ENCODE measurements at places on chromosomes 3 and 15. TPM values are rescaled to one million over a fixed set of nuclear protein-coding genes. Genes with fewer than 3 reads are reported as not detected.
A peak's percentile ranks its signal among the peaks of the same experiment; 100 is the strongest.

DNA sequence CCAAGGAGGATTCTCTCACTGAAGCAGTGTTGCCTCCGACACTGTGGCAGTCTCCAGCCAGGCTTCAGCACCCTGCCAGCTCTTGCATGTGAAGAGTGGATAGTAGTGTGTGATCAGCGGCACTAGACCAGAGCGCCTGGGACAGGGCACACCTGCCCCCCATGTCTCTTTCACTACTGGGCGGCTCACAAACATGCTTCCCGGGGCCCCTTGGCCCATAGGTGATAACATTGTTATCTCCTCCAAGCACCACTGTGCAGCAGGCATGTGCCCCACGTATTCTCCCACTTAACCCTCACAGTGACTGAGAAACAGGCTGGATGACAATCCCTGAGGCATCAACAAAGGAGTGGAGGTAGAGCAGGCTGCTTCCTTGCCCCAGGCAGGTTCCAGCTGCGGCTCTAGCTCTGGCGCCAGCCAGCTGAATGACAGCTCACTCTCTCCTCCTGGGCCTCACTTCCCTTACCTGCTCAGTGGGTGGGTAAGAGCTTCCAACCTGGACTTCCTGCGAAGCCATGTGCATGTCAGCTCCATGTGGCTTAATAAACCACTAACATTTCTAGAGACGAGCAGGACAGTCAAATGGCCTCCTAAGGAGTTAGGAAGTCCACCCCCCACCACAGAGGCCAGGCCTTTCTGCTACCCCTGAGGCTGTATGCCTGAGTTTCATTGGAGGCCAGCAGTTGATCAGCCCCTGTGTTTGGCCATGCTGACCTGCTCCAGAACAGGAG lies 37.8 kb downstream of the KLF13 start:
- no peaks in the 10 kb centered on the region for H3K27me3 ChIP-seq
- peak overlapping the region; percentile 100 for H3K27ac ChIP-seq
- DNase-seq, result peak; percentile 62

DNA sequence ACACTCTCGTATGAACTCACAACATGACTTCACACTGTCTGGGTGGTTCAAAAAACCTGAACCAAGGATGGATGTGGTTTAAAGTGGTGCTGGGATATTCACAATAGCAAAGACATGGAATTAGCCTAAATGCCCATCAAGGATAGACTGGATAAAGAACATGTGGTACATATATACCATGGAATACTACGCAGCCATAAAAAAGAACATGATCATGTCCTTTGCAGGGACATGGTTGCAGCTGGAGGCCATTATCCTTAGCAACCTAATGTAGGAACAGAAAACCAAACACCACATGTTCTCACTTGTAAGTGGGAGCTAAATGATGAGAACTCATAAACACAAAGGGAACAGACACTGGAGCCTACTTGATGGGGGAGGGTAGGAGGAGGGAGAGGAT lies 3.3 kb upstream of the PRSS50 start:
- no peaks in the 10 kb centered on the region for H3K4me1 ChIP-seq
- H3K4me3 ChIP-seq, result no peak overlapping the region
- H3K27ac ChIP-seq, result no peak overlapping the region
- DNase-seq, result no peak

DNA sequence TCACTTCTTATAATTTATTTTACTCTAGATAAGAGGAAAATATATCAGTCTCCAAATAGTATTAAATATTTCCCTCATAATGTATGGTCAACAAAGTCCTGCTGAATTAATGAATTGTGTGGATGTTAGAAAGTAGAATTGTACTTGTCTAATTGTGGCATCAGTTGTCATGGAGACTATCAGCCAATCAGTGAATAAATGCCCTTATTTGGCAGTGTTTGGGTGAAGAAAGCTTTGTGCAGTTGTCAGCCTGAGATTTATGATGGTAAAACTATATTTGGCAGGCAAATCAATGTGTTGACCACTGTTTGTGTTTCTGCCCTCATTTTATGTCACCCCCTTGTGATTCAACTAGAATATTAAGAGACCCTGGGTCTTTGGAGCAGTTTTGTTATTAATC lies 293.6 kb upstream of the MDFIC2 start:
- no peak for DNase-seq
- H3K4me3 ChIP-seq, result no peak overlapping the region
- H3K36me3 ChIP-seq, result no peaks in the 10 kb centered on the region
- H3K4me1 ChIP-seq, result no peaks in the 10 kb centered on the region
- H3K27ac ChIP-seq, result no peak overlapping the region

- H3K27me3 ChIP-seq, result no peaks in the 10 kb centered on the region
- H3K36me3 ChIP-seq, result no peaks in the 10 kb centered on the region
- no peak overlapping the region for H3K27ac ChIP-seq
- H3K4me3 ChIP-seq, result no peak overlapping the region
- no peaks in the 10 kb centered on the region for H3K4me1 ChIP-seq
- DNase-seq, result no peak
Measured at GRCh38 chr15:98904544-98904943, 103.0 kb downstream of the PGPEP1L start.

GRCh38 chr15:82647045-82647834 lies at the start of gene CPEB1:
TSS of gene CPEB1 (minus strand) at chr15:82647363. CDS start at chr15:82628459, 18,904 bp downstream.
- H3K27ac ChIP-seq, result peak within 1 kb of the TSS; percentile 42
- H3K4me1 ChIP-seq, result peaks cover 17% of the 10 kb centered on the region
- H3K27me3 ChIP-seq, result peaks cover 38% of the 10 kb centered on the region
- H3K4me3 ChIP-seq, result peak within 1 kb of the TSS; percentile 57
- no peaks in the 10 kb centered on the region for H3K36me3 ChIP-seq

The CLDN18 gene
- not detected for total RNA-seq

The HRH1 gene
- total RNA-seq, result 0.92 TPM

The CFAP161 gene
- not detected for total RNA-seq

DNA sequence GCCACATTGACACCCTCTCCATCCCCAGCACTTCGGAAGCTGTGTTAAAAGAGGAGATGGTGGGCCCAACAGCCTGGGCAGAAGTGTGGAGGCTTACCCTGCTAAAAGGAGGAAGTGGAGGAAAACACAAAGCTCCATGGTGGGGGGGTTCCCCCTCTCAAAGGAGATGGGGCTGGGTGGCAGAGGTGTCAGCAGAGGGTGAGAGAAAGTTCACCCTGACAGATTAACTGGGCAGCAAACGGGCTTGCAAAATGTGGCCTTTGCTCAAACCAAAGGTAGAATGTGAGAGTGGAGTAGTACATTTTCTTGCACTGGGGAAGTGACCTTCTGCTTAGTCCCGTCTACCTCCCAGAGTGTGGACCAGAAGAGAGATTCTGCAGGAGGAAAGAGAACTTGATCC lies 44.7 kb downstream of the MYO1E start:
- H3K27ac ChIP-seq, result no peak overlapping the region
- peaks cover 4% of the 10 kb centered on the region for H3K4me1 ChIP-seq
- DNase-seq, result no peak

GRCh38 chr3:97257942-97258697 lies 443.7 kb downstream of the EPHA6 start:
- H3K4me1 ChIP-seq, result no peaks in the 10 kb centered on the region
- no peak overlapping the region for H3K4me3 ChIP-seq
- no peaks in the 10 kb centered on the region for H3K27me3 ChIP-seq
- no peak for DNase-seq
- no peaks in the 10 kb centered on the region for H3K36me3 ChIP-seq

DNA sequence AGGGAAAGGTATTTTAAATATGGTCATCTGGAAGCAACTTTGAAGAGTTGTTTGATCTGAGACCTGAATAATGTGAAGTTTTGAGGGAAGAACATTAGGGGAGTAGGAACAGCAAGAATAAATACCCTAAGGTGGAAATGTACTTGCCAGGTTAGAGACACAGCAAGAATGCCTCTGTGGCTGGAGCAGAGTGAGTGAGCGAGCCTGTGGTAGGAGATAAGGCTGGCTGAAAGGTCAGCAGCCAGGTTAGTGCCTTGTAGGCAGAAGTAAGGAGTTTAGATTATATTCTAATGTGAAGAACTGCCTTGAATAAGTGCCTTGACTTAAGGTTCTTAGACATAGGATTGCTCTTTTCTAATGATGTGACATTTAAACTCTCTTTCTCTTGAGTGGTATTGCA lies 18.3 kb downstream of the LRRC49 start:
- no peaks in the 10 kb centered on the region for H3K27me3 ChIP-seq
- no peaks in the 10 kb centered on the region for H3K4me1 ChIP-seq
- no peak overlapping the region for H3K4me3 ChIP-seq
- peaks cover 7% of the 10 kb centered on the region for H3K36me3 ChIP-seq
- no peak for DNase-seq
- no peak overlapping the region for H3K27ac ChIP-seq

- no peaks in the 10 kb centered on the region for H3K27me3 ChIP-seq
- peak overlapping the region; percentile 69 for H3K27ac ChIP-seq
- peaks cover 54% of the 10 kb centered on the region for H3K36me3 ChIP-seq
- peak overlapping the region; percentile 44 for H3K4me3 ChIP-seq
- H3K4me1 ChIP-seq, result peaks cover 6% of the 10 kb centered on the region
- peak; percentile 66 for DNase-seq
Measured at GRCh38 chr3:48694610-48695392, 9.1 kb upstream of the NCKIPSD start.

GRCh38 chr3:18751514-18751913 lies 326.4 kb upstream of the SATB1 start:
- H3K27ac ChIP-seq, result no peak overlapping the region
- no peak for DNase-seq
- no peaks in the 10 kb centered on the region for H3K36me3 ChIP-seq
- H3K27me3 ChIP-seq, result no peaks in the 10 kb centered on the region
- H3K4me3 ChIP-seq, result no peak overlapping the region

The NECTIN3 gene
- total RNA-seq, result 4.3 TPM

The B3GALNT1 gene
- total RNA-seq, result not detected

DNA sequence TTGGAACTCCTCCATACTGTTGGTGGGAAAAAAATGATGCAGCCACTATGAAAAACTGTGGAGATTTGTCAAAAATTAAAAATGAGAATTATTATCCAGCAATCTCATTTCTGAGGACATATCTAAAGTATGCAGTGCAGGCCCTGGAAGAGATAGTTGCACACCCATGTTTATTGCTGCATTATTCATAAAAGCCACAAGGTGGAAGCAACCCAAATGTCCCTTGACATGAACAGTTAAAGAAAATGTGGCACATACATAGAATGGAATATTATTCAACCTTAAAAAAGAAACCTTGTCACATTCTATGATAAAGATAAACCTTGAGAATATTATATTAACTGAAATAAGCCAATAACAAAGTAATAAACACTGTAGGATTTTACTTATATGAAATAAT lies 80.9 kb upstream of the ARHGEF26 start:
- no peak overlapping the region for H3K27ac ChIP-seq
- H3K27me3 ChIP-seq, result no peaks in the 10 kb centered on the region
- DNase-seq, result no peak
- no peaks in the 10 kb centered on the region for H3K4me1 ChIP-seq

GRCh38 chr15:39919748-39920509 lies at the start of gene GPR176:
TSS of gene GPR176 (minus strand) at chr15:39920266. CDS start at chr15:39920026, 240 bp downstream.
- H3K27ac ChIP-seq, result peak within 1 kb of the TSS; percentile 69
- H3K4me3 ChIP-seq, result peak within 1 kb of the TSS; percentile 54
- H3K27me3 ChIP-seq, result peaks cover 16% of the 10 kb centered on the region

DNA sequence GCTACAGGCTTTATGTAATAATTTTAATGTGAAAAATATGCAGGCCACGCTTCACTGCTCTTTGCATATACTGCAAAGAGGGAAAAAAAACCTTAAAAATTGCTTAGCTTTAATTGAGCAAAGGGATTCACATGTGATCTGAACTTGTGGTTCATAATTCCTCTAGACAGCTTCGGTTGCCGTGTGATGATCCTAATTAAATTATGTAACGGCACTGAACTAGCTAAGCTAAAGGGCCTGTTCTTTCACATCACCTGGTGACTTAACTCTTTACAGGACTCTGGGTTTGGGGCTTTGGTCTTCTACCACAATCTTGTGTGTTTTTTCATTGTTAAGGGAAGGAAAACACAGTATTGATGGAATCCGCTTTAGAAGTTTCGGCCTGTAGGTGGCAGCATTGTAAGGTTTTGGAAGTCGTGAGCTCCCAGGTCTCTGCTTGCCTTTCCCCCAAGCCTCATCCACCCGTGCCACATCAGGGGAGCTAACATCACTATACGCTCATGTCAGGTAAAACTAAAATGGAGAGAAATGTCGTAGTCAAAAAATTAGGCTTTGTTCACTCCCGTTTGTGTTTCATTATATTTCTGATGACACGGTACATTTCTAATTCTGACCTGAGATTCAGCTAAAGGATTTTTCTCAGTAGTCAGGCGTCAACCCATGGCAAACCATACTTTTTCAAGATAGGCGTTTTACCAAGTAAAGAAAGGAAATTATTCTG lies 205.6 kb upstream of the DPH6 start:
- peak overlapping the region; percentile 21 for H3K4me3 ChIP-seq
- H3K27me3 ChIP-seq, result no peaks in the 10 kb centered on the region
- no peaks in the 10 kb centered on the region for H3K36me3 ChIP-seq
- peak; percentile 34 for DNase-seq
- no peak overlapping the region for H3K27ac ChIP-seq
- no peaks in the 10 kb centered on the region for H3K4me1 ChIP-seq

GRCh38 chr3:12620729-12621128 lies 43.2 kb downstream of the RAF1 start:
- H3K27ac ChIP-seq, result peak overlapping the region; percentile 36
- no peak for DNase-seq
- H3K4me1 ChIP-seq, result peaks cover 22% of the 10 kb centered on the region
- no peaks in the 10 kb centered on the region for H3K36me3 ChIP-seq

- peak overlapping the region; percentile 46 for H3K4me3 ChIP-seq
- DNase-seq, result no peak
- H3K4me1 ChIP-seq, result peaks cover 9% of the 10 kb centered on the region
- no peaks in the 10 kb centered on the region for H3K27me3 ChIP-seq
Measured at GRCh38 chr3:150184426-150185071, 213.9 kb upstream of the PFN2 start.

- H3K4me1 ChIP-seq, result no peaks in the 10 kb centered on the region
- H3K36me3 ChIP-seq, result no peaks in the 10 kb centered on the region
- H3K27me3 ChIP-seq, result no peaks in the 10 kb centered on the region
- no peak overlapping the region for H3K4me3 ChIP-seq
- DNase-seq, result no peak
Measured at GRCh38 chr15:57436166-57436565, 59.9 kb downstream of the CGNL1 start.

DNA sequence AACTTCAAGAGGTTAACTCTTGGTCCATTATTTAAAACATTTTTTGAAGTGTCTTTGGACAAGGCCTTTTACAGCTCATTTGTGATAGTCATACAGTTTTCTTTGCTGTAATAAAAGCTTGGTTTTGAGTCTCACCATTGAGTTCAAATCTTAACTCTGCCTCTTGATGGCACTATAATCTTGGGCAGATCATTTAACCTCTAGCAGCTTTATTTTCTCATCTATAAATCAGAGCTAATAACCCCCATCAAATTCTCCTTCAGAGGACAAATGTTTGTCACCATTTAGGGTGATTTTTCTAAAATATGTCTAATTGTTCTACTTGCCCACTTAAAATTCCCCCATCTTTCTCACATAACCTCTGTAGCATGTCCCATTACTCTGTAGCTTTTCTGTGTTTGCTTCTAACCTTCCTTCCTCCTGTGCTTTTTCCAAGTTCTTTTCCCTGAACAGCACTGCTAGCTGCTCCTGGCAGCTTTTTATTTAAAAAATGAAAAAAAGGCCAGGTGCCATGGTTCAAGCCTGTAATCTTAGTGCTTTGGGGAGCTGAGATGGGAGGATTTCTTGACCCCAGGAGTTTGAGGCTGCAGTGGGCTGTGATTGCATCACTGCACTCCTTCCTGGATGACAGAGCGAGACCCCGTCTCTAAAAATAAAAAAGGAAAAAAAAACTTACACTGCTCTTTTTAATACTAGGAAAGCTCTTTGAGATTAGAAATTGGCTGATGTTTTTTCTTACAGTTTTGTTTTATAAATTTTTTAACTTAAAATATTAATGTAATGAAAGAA lies 28.5 kb downstream of the UBE2E1 start:
- no peaks in the 10 kb centered on the region for H3K36me3 ChIP-seq
- H3K4me3 ChIP-seq, result no peak overlapping the region
- peak overlapping the region; percentile 12 for H3K27ac ChIP-seq
- peaks cover 42% of the 10 kb centered on the region for H3K4me1 ChIP-seq
- no peaks in the 10 kb centered on the region for H3K27me3 ChIP-seq

The PRRT3 gene
- total RNA-seq, result 0.92 TPM

- no peak overlapping the region for H3K4me3 ChIP-seq
- no peak overlapping the region for H3K27ac ChIP-seq
- no peaks in the 10 kb centered on the region for H3K36me3 ChIP-seq
Measured at GRCh38 chr15:71362556-71362955, 247.3 kb downstream of the THSD4 start.
